ENCODE measurements at places on chromosomes 2 and 18.

GRCh38 chr2:173195100-173195499 is 119.5 kb downstream of the MAP3K20 start:
- DNase-seq, result no peak

DNA sequence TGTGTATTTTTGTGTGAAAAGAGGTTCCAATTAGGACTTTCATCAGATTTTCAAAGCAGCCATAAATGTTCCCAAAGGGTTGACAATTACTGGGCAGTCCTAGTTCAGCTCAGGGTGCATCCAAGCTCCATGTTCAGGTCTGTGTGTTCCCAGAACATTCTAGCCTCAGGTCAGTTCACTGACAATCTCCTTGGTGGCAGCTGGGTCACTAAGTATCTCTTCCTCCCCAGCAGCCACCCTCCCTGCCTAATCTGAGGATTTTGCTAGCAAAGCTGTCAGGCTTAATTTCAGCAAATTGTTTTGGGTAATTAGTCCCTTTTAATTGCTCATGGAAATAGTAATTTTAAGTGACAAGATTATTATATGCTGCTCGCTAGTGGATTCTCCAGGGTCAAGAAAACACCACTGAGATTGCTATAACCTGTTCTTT is 29.8 kb downstream of the UPP2 start:
- no peak for DNase-seq

DNA sequence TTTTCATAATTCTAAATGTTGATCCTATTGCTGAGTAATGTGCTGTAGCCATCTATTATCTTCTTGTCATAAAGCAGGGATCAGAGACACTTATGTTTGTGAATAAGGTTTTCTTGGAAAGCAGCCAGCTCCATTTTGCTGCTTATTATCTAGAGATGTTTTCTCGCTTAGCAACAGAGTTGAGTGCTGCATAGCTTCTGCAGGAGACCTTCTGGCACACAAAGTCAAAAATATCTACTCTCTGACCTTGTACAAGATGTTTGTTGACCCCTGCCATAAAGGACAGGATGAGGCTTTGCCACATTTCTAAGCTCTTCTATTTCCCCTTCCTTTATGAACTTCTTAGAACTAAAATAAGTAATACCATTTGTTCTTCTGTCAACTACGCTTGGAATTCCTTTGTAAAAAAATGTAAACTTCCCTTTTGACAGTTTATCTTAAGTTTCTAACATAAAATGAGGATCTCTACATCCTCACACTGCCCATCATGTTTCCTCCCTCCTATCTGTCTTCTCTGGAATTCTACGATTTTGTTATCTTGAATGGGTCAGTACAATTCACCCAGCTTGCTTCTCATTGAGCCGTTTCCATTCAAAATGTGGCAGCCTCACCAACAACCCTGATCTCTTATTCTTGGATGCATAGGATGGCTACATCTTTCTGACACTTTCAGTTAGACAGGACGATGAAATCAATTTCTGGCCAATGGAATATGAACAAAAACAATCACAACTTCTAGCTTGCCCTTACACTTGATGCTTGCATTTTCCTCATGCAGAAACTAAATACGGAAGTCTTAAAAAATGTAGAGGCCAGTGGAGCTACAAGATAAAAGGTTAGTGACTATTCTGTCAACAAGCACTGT is 1377.0 kb downstream of the SUCLG1 start:
- DNase-seq, result no peak

GRCh38 chr18:23872701-23873550 is 141.6 kb upstream of the TTC39C start:
- DNase-seq, result no peak

DNA sequence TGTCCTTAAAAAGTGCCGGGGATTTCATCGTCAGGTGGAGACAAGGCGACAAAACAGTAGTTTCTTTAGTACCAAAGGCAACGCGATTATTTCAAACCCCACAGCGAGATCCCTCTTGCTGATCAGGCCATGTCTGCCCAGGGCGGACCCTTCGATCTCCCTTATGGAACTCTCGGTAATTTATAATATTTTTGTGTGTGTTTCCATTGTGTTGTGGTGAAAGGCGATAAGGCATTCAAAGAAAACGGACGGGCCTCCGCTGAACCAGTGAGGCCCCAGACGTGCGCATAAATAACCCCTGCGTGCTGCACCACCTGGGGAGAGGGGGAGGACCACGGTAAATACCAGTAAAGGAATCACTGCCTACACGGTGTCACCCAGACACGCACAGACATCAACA is 1.4 kb upstream of the GAD1 start:
- no peak for DNase-seq

DNA sequence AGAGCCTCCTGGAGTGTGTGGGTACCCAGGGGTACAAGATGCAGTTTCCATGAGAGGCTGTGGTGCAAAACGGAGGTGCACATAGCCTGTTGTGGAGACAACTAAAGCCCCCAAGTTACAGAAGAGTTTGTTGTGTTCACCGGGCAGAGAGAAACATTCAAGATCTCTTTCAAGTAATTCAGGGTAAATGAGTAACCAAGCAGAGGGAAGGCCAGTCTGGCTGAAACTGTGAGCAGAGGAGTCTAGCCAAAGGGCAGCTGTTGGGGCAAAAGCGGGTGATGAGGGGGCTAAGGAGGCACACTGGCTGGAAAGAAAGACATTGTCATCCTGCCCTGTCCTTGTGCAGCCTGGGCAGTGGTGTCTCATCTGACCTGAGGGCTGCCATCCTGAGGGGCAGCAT is 52.0 kb downstream of the CXCR4 start:
- DNase-seq, result no peak

- no peak for DNase-seq
These were observed 25.3 kb downstream of the CRIM1 start for GRCh38 chr2:36380624-36381481.

DNA sequence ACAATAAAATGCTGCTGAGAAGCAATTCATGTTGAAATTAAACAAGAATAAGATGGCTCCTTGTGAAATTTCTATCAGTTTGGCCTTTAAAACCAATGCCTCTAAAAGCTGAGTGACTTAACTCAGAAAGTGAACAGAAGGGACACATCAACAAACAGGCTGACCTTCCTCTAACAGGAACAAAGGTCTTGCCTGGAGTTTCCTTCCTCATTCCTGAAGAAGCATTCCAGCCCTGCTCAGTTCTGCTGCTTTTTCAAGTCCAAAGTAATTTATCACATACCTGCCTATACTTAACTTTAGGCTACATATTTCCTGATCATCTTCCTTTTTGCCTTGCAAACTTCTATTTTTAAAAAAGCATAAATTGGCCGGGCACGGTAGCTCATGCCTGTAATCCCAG is 14.1 kb downstream of the PTRHD1 start:
- DNase-seq, result no peak

DNA sequence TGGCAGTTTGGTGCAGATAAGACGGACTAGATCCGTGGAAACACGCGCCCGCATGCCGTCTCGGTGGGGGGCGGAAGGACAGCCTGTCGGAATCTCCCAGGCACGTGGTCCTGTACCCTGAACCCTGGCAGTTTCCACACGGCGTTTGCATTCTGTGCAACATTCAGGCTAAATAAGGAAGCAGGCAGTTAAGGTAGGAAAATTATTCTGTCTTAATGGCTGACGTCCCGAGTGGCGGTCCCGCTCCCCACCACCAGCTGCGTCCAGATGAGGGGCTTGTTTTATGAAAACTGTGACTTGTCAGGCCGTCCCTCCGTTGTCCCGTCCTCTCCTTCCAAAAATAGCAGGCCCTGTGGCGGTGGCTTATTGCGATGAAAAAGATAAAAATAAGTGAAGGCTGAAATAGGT is 120.2 kb downstream of the NFATC1 start:
- no peak for DNase-seq

DNA sequence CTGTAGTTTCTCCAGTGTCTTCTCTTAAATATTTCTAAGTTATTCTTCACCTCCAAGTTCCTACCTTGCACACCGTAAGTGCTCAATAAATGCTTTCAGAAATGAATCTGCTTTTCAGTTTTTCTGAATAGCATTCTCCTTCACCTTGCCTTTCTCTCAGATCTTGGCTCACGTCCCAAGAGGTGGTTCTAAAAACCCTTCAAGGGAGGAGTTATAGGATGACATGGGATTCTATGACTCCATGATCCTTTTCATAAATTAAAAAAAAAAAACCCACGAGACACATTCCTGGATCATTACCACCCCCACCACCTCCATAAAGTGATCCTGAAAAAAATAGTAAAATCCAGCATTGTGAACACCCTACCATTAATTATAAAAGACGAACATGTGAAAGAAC is 11.7 kb downstream of the KCTD1 start:
- no peak for DNase-seq

DNA sequence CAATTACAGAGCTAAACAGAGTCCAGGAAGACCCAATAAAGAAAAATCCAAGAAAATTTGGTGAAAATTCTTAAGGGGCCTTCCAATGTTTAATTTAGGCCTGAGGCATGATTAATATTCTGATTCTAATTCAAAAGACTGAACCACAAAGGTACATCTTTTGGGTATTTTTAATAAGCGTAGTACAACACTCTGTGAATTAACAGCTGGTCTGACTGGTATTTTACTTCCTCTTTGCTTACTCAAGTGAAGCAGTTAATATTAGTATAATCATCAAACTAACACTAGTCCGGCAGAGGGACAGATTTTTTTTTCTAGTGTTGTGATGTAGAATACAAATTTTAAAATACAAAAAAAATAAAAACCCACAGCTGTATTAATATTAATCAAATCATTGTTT is 652.9 kb downstream of the NR4A2 start:
- DNase-seq, result no peak

DNA sequence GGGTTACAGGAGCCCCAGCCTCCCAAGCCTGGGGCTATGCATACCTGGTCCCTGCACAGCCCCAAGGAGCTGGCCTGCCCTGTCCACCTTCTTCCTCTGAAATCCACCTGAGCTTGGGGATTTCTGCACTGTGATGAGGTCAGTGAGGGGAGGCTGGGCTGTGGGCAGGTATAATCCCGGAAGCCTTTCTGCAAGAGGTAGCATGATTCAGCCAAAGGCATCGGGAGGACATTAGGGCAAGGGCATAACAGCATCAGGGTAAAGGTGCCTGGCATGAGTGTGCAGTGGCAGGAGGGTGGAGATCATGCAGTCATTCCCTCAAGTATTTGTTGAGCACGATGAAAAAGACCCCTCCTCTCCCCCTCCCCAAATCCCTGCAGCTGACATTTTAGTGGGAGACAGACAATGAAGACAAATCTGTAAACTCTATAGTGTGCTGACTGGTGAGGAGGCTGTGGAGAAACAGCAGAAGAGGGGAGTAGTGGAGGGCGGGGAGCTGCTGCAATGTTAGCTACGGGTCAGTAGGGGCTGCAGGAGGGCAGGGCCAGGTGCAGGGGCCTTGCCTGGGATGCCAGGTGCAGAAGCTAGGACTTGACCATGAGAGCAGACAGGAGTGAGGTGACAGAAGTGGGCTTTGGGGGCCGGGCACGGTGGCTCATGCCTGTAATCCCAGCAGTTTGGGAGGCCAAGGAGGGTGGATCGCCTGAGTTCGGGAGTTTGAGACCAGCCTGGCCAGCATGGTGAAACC is 18.7 kb downstream of the ZFP36L2 start:
- no peak for DNase-seq

GRCh38 chr2:29894822-29895614 is 26.4 kb downstream of the ALK start:
- DNase-seq, result no peak

- DNase-seq, result no peak
These were observed 99.8 kb downstream of the FAM210A start for GRCh38 chr18:13626544-13626908.

- DNase-seq, result no peak
These were observed 182.2 kb upstream of the ZFP36L2 start for GRCh38 chr2:43408407-43409160.

- no peak for DNase-seq
These were observed 174.4 kb downstream of the ICOS start for GRCh38 chr2:204110751-204111516.

DNA sequence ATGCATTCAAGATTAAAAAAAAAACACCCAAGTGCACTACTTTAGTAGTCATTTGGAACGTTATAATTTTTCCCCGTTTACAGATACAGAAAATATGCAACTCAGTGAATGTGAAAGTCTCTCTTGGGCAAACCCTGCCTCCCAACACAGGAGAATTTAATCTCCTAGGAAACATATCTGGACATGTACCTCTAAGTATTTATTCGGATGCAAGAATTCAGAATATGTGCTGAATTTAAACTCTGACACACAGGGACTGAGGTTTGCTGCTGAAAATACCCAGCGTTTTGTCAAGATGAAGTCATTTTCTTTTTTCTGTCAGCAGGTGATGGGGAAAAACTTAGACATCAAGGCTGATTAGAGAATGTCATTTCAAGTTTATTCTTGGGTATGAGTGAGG is 105.4 kb downstream of the ACKR3 start:
- DNase-seq, result no peak

DNA sequence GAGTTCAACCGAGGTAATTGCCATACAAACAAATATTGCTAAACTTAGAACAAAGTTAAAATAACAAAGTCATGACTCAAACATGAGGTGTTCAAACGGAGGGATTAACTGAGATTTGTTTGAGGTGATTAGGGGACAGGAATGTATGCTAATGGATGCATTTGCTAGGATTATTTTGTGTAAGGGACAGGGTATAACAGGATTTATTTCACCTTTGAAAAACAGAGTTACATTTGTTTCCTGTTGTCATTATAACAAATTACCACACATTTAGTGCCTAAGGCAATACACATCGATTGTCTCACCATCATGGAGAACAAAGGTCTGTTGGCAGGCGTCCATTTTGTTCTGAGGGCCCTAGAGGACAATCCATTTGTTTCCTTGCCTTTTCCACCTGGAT is 304.3 kb upstream of the CNTNAP5 start:
- DNase-seq, result no peak

DNA sequence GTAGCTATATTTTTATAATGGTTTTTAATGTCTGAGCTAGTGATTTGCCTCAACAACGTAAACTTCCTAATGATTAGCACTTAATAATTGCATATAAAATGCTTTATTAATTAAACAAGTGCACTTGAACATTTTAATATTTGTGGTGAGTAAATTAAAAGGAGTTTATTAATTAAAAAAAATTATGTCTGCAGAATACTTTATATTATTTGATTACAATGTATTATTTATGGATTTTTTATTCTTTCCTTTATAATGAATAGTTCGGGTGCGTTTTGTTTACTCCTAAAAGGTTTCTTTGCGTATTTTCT is 2.3 kb downstream of the HOXD8 start:
- DNase-seq, result no peak

DNA sequence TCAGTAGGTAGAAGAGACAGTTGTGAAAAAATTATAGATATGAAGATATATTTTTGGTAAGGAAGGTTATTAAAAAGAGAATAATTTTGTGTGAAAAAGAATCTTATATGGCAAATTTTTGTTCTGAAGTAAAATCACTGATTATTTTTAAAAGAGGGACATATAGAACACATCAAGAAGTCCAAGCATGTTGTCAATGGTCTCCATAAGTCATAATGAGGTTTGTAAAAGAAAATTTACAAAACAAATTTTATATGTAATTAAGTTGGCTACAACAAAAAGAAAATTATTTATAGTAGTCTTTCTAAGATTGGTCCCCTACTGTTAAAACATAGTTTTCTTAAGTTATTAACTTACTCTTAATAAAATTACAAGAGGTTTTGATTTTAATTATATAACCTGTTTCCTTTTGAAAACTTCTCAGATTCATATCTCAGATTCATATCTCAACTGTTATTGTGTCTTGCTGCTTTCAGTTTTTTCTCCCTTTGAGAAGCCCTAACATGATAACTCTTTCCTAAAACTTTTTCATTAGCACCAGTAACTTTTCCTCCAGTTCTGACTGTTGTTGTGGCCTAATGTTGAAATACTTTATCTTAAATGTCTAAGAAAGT is 81.2 kb downstream of the SH3YL1 start:
- DNase-seq, result no peak

Measured in activated CD4-positive, CD25-positive, alpha-beta regulatory T cell (primary cell).